AG04450 (cell line): ENCODE measurements at places on chromosomes 5 and 9.

DNA sequence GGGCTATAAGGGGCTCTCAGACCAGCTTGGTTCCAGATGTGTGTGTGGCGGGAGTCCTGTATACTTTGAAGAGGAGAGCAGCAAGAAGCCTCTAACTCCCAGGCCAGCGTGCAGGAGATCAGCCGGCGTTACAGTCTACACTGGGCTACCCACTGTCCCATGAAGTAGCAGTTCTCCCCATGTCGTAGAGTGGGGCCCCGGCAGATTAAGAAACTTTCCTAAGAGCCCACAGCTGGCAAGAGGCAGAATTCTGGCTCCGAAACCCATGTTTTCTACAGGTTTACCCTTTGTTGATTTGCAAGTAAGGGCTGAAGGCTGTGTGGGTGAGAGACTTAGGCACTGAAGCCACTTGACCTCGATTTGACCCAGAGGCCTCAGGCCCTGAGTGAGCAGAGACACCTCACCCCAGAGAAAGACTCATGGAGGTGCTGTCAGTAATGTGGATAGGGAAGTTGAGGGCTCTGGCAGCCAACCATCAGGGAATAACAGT lies 881 bp upstream of the B4GALT1 start:
- DNase-seq = no peak

DNA sequence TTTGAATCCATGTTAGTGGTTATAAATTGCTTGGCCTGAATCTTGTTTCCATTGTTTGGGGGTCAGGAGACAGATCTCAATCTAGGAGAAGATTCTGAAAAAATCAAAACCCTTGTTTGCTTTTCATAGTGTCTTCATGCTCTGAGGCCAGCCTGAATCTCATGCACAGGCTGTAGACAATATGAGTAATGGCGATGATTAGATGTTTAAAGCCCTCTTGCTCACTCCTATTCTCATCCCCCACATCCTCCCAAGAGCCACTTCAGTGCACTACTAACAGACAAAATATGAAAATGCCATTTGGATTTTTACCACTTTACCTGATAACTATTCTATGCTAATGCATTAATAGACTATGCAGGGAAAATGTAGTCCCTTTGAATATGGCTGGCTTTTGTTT lies 129.4 kb downstream of the NUDT12 start:
- DNase-seq = no peak

DNA sequence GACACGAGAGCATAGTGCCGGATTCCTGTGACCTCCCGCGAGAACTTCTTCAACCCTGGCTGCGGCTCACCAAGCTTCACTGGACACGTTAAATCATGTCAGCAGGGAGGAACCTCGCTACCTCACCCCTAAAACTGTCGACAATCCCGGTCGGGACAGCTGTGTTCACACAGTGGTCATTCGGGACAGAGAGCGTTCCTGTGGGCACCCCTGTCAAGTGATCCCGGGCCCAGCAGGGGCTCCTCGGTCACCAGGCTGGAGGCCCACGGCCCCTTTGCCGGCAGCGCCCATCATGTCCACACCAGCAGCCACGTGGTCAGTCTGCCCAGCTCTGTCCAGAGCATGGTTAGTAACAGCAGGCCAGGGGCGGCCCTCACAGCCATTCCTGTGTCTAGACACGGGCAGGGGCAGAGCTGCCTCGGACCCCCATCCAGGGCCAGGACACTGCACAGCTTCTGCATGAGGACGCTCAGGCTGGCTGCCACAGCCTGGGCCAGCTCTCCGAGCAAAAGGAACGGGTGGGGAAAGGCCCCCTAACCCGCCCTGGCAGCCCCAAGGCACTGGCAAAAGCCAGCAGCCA lies 3.5 kb downstream of the INPP5E start:
- no peak for DNase-seq

DNA sequence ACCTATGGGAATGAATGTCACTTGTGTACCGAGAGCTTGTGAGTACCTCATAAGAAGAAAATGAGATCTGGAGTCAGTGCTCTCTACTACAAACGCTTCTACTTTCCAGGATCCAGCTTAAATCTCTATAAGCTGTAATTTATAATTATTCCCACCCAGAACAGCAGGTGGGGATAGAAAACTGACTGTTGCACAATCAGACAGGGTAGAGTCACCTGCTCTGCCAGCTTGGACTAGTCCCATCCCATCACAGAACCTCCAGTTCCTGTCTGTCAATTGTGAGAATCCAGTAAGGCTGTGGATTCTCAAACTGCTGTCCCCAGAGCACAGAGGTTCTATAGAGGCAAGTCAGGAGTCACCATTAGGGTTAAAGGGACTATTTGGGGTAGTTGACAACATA lies 2.0 kb downstream of the SPINK7 start:
- no peak for DNase-seq

DNA sequence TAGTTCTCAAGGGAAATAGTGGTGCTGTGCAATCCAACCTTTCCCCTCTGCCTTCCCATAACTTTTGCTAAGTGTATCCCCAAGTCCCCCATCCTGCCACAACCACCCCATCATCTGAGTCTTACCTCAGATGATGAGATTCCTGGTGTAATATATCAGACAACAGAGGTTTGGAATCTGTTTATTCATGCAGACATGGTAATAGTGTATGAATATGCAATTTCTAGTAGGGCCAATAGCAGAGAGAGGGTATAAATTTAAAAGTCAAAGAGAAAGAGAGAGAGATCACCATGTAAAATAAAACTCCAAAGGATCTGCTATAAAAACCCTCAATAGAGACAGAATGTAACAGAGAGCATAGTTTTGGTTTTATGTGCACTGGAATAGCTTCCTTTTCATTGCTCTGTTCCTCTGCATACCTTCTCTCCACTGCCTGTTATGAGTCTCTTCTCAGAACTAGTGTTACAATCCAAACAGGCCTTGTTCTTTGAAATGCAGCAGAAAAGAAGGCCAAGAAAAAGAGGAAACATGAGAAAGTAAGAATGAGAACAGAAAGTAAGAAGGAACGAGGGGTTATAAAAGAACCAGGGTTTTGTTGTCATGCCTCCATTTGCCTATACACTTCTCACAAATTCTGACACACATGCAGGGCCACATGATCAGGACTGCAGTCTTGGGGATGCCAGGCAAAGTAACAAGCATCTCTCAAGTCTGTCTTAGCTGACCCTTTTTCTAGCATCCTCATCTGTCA lies 278.0 kb downstream of the CETN3 start:
- DNase-seq = no peak

- DNase-seq = no peak
Observed at GRCh38 chr5:39629946-39630345, 205.2 kb upstream of the DAB2 start.

GRCh38 chr5:111595425-111595824 lies 83.1 kb upstream of the STARD4 start:
- no peak for DNase-seq

DNA sequence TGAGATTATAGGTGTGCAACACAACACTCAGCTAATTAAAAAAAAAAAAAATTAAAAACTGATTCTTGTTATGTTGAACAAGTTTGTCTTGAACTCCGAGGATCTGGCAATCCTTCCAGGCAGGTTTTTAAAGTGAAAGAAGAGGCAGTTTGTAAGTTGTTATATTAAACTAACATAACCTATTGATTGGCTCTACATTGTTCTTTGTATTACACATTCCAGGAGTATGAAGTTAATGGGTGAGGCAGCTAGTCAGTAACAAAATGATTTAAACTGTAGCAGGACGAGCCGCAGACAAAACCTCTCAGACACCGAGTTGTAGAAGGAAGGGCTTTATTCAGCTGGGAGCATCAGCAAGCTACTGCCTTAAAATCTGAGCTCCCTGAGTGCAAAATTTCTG lies 1953.9 kb upstream of the CDH6 start:
- DNase-seq = no peak

- no peak for DNase-seq
Observed at GRCh38 chr5:73922224-73922623, 296.2 kb downstream of the ARHGEF28 start.

GRCh38 chr9:95249986-95250385 lies 67.5 kb downstream of the FANCC start:
- DNase-seq = no peak

DNA sequence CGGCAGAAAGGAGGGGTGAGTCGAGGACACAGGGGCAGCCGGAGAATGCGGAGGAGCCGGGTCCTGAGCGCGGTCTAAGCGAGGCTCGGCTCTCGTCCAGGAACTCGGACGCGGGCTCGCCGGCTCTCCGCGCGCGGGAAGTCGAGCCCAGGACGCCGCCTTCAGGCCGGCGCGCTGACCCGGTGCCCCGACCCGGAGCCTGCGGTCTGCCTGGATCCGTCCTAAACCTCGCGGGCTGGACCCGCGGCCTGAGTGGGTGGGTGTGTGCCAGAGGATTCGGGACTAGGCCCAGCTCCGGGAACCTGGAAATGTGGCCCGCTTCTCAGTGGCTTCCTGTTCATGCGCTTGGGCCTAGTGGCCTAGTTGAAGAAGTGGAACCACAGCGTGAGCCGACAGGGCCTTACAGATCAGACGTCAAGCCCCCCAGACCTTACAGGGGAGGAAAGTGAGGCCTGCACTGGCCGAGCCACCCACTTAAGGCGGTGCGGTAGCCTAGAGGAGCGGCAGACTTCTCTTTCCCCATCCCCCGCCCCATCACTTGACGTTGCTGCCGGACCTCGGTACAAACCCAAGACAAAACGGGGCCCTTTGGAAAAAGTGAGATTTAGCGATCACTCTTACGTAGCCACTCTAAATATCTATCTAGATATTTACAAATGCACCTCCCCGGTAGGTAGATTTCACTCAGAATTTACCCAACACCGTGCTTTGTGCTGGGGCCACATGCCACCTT lies 1.2 kb downstream of the CDKN2B-AS1 start:
- DNase-seq = no peak

GRCh38 chr5:154359221-154359573 lies 86.6 kb upstream of the SAP30L start:
- no peak for DNase-seq

GRCh38 chr9:135210676-135211523 lies 123.4 kb downstream of the OLFM1 start:
- DNase-seq = no peak

DNA sequence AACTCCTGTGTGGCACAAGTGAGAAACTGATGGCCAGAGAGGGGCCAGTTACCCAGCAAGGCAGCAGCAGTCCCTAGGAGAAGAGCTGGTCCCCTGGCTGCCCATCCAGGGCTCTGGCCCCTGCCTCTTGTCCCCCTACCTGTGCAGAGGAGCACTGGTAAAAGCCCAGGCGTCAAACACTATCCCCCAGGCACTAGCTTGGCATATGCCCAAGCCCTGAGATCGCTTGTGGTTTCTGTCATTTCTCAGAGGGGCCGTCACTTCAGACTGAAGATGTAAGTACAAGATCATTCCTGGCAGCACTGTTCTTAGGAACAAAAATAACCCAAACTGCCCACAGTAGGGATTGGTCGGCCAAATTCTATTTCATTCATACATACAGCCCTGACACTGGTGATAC lies 53.9 kb downstream of the COL15A1 start:
- DNase-seq = no peak

- no peak for DNase-seq
Observed at GRCh38 chr9:113355040-113355596, 5.8 kb downstream of the BSPRY start.

DNA sequence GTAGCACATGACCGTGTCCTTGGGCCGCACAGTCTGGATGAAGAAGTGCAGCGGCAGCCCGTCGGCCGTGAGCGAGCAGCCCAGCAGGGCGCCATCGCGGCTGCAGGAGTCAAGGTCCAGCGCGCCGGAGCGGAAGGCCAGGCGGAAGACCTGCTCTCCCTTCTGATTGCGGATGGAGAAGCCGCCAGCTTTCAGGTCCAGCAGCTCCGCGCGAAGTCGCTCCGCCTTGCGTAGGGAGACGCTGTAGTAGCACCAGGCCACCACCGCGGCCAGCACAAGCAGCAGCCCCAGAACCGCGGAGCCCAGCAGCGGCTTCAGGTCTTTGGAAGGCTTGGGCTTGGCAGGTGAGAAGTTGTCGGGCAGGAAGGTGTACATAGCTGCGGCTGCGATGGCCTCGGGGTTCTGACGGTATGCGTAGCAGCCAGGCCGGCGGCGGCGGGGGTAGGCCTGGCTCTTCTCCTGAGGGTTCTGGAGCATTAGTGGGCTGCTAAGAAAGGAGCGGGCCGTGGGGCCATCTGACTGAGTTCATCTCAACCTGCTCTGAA lies 4.2 kb downstream of the MYORG start:
- no peak for DNase-seq

DNA sequence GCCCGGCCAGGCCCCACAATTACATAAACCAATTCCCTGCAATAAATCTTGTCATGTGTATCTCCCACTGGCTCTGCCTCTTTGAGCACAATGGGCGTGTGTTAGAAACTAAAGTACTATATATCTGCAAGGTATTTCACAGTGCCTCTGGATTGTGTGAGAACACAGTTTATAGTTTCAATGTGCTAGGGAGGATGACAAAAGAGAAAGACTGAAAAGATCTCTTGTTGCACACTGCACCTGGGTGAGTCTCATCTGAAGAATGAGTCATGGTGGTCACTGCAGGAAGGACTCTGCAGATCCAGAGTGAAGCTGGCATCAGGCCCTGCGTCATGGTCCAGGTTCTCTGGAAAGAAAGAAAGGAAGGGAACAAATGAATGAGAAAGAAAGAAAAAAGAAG lies 20.7 kb upstream of the CTSV start:
- no peak for DNase-seq

DNA sequence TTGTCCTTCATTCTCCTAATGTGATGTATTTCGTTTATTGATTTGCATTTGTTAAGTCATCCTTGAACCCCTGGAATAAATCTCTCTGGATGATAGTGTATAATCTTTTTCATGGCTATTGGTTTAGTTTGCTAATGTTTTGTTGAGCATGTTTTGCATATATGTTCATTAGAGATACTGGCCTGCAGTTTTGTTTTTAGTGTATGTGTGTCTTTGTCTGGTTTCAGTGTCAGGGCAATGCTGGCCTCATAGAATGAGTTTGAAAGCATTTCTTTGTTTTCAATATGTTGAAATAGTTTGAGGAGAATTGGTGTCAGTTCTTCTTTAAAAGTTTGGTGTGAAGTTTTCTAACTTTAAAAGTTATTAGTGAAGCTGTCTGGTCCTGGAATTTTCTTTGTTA lies 149.6 kb upstream of the ATP10B start:
- no peak for DNase-seq

GRCh38 chr9:77435688-77436087 lies 212.4 kb downstream of the GNA14 start:
- no peak for DNase-seq

DNA sequence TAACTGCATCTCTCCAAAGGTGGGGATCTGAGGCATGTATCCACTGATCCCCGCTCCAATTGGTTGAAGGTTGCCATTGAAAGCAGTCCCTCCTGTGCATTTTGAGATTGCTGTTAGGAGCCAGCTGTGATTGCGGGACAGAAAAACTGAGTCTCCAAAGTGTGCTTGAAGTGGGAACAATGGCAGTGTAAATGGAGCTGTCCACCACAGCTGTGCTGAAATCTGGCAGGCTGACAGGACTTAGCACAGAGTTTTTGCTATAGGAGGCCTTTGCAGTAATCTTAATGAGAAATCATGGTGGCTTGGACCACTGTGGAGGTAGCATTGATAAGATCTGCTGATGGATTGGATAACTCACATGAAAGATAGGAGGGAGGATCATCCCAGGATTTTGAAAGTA lies 3.3 kb downstream of the RNF20 start:
- no peak for DNase-seq

DNA sequence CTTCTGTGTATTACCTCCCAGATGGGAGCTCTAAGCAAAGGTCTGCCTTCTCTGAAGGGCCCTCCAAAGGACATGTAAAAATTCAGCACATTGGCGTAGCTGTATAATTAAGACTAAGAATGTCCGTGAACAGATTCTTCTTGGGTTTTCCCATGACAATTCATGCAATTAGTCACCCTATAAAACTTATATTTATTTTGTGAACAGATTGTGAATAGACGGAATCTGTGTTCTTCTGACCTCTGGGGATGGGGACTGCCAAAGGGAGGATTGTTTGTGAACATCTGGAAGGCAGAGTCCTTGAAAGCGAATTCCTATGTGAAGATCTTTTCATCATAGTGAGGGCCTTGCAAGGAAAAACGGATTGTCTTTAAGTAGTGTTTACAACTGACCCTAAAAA lies 111.3 kb downstream of the EGFLAM start:
- no peak for DNase-seq
